ENCODE measurements at places on chromosomes 6 and 20.
A peak's percentile ranks its signal among the peaks of the same experiment; 100 is the strongest.

DNA sequence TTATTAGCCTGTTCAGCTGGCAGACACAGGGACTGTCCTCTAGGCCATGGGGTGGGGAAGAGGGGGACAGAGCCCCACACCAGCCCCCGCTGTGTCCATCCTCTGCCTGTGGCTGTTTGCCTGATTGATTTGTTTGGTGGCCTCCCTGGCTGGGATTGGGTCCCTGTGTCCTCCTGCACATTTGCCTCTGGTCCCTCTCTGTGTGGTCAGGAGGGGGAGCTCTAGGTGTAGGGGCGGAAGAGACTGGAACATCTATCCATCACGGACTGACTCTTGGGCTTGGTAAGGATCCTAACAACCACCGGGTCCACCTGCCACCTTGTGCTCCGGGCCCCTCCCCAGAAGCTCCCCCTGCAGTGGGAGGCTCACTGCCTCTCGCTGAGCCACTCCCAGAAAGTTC is 38.4 kb upstream of the CCDC167 start:
- peak; percentile 81 for DNase-seq

GRCh38 chr6:69980624-69981023 is 114.3 kb downstream of the COL19A1 start:
- peak; percentile 38 for DNase-seq

DNA sequence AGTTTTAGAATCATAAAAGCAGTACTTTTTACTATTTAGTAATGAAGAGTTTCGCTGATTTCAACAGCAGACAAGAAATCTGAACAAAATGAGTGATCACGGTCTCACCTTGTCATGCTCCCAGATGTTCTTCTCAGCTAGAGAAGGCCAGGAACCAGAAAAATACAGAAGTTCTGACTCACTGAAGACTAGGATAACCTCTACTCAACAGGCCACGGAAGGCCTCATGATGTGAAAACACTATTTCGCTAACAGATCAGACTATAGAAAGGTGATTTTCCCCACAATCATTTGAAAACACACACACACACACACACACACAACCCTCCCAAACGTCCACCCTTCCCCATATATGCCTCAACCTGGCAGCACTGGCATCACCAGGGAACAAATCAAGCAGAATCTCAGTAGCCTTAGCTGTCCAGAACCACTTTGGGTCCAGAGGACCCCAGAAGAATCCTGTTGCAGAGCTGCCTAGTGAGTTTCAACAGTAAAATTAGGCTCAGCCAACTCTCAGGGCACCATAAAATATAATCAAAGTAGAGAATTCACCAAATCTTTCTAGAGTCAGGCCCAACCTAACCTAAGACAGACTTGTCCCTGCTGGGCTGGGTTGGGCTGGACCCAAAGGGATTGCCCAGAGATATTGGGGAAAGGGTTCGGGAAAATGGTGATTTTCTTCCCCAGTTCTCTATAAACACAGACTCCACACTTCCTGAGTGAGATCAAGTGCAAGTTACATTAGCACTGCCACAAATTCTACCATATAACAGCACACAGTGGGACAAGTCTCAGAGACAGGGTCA is 7.9 kb downstream of the EXOC2 start:
- no peak for DNase-seq

GRCh38 chr20:40251284-40251932 is 437.6 kb downstream of the MAFB start:
- DNase-seq = peak; percentile 61

GRCh38 chr6:52992980-52993920 is 1.8 kb downstream of the GSTA4 start:
- no peak for DNase-seq

DNA sequence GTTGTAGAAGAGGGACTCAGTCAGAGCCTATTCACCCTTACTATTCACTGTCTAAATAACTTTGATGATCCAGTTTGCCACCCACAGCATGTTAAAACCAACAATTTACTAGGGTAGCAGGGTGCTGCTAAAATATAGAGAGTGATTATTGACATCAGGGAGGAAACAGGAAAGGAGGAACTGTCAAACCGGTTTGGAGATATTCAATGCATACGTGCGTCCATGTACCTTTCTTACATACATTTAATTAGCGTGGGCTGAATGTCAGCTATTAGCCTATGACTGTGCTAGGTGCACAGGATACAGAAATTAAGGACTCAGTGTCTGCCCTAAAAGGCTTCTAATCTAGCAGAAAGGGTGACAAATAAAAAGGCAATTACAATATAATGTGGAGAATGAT is 57.2 kb downstream of the IL20RA start:
- no peak for DNase-seq

DNA sequence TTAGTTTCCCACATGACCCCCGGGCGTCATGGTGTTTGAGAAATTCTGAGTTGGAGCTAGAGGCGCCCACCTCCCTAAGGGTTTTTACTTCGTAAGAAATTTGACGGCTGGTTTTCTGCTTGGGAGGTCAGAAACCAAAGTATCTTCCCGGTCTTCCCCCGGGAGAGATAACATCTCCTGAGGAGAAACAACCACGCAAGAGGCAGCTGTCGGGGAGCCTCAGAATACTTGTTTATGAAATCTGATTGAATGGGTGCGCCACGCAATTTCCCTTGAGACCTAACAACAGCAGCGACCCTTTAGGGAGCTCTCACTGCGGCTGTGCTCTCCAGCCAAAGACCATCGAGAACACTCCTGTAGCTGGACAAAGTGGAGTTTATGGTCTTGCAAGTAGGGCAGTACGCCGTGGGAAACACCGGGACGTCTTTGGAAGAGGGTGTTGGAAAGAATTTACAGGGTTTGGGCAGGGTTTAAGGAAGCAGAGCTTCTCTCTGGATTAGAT is 608 bp upstream of the EIF2S2 start:
- peak; percentile 28 for DNase-seq

DNA sequence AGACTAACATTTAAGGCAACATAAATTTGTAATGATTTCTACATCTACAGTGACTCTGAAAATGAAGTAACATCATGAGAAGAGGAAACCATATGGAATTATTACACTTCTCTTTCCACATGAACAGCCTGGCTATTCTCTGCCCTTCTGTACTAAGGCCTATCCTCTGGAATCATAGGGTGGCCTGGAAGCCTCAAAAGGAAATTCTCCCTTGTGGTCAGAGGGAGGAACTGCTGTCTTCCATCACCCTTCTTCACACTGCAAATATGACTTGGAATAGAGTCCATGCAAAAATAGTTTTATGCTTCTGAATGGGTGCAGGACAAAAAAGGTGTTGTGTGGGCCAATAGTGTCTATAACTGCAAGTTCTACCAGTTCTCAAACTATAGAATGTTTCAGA is 44.6 kb upstream of the SH3BGRL2 start:
- DNase-seq = peak; percentile 24

DNA sequence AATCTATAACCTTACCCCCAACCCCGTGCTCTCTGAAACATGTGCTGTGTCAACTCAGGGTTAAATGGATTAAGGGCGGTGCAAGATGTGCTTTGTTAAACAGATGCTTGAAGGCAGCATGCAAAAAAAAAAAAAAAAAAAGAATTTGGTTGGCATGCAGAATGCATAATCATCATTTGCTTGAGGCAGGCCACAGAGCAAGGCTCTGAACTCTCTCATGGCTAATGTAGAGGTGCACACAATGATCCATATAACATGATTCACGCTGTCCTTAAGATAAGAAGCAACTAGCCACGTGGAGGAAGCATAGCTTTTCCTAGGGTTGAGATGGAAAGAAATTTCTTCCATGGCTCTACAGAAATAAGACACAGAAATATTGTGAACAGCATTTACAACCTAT is 27.6 kb upstream of the RPN2 start:
- no peak for DNase-seq

- no peak for DNase-seq
These were observed 95.9 kb downstream of the SMOC2 start for GRCh38 chr6:168536665-168537539.

DNA sequence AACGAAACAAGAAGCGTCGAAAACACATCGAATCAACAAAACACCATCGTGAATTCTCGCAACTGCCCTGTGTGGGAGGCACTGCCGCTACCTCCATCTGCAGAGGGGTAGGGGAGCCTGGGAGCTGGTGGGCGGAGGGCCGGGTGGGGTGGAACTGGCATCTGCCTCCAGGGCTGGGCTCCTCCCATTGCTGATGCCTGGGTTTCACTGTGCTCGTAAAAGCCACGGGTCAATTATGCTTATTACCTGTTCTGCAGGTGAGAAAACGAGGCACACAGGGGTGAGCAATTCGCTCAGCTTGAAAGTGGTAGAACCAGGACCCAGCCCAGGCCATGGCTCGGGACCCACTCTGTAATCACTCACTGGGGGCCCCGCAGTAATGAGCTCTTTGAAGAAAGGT is 16.5 kb upstream of the SULF2 start:
- no peak for DNase-seq

DNA sequence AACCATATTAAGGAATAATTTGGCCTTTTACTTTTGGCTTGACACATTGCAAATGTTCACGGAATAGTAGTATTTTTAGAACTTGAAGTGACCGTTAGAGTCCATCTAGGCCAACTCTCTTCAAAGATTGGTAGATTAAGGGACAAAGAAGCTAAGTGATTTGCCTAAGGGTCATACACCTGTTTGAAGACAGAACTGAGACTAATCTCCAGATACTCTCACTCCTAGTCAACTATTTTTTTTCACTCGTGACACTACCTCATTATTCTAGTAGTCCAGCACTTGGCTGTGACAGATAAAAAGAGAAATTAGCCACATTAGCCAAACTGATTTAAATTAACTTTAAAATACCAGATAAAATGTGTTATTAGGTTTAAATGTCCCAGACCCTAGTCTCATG is 10.6 kb downstream of the ACSS2 start:
- no peak for DNase-seq

DNA sequence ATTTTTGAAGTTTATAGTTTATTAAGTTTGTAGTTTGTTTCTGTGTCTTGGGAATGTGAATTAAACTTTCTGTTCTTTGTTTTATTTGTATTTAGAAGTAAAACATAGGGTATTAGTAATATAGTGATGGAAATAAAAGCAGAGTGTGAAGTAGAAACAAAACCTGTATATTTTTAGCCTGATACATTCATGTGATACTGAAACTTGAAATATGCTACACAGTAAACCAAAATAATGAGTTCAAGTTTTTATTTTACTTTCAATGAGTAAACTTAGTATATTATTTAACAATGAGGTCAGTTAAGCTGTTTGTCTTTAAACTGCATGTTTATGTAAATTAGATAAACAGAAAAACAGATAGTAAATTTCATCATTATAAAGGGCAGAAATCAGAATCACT is 1592.6 kb downstream of the GRIK2 start:
- no peak for DNase-seq

DNA sequence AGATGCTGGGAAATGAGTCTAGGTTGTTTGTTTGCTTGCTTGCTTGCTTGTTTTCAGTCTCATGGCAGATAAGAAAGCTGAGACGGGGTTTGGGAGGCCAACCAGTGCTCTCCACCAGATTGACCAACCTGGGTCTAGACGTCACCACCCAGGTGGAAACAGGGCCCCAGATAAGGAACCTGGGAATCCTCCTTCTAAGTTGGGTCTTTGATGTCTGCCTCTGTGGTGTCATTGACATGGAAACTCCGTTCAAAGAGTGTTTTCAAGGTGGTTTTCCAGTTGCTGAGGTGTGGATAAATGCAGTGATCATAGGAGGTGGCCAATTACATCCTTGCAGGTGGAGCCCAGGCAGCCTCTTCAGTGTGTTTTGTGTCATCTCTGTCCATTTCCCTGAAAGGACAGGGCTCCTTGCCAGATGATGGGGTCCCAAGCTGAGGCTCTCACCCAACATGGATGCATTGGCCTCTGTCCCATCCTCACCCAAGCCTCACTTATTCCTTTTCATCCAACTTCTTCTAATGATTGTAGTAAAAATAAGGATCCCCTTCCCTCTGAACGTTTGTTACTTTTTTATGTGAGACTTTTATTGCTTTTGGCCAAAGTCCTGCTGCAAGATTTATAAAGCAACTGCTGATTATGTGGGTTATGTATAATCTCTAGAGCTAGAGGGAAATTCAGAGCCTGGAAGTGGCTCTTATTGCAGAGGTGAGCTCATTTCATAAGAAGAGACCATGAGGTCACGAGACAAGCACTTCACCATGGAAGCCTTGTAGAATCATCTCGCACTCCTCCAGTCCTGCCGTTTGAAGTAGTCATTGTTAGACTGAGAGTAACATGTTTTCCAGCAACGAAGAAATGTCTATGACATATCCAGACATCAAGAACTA is 32.0 kb upstream of the SYNDIG1 start:
- DNase-seq = no peak

GRCh38 chr6:30656513-30656912 is 9.6 kb downstream of the C6orf136 start:
- no peak for DNase-seq

- DNase-seq = no peak
These were observed 111.2 kb downstream of the PDE7B start for GRCh38 chr6:135962731-135963130.

DNA sequence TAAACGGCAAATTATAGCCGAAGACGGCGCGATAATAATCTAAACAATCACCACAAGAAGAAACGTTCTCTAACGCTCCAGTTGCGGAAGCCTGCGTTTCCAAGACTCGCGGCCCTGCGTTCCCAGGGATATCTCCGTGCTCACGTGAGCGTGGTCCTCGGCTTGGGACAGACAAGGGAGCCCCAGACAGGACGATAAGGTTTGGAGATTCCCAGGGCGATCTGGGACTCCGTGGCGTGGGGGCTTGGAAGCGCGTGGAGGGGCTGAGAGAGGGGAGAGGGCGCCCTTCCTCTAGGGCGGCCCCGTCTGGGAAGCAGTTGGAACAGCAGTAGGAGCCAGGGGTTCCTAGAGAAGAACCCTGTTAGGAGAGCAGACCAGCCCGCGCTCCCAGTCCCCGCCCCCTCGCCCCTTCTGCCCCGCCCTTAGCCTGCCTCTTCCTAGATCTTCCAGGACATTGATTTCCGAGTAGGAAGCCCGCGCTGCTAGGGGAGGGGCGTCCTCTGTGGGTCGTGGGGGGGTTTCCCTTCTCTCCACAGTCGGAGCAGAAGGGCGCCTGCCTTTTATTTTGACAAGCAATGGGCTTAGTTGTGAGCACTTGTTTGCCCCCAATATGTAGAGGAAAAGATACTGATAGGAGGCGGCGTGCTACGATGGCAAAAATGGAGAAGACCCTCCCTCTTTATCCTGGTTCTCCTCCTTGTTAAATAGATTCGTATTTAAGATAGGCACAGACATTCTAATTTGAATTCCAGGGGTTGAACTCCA is 10.6 kb downstream of the NRN1 start:
- DNase-seq = peak; percentile 99

- DNase-seq = no peak
These were observed 25.2 kb downstream of the TGM3 start for GRCh38 chr20:2320813-2321658.

- DNase-seq = no peak
These were observed 11.2 kb downstream of the PREP start for GRCh38 chr6:105391705-105392104.

GRCh38 chr6:18692929-18693685 is 306.0 kb downstream of the RNF144B start:
- DNase-seq = no peak

DNA sequence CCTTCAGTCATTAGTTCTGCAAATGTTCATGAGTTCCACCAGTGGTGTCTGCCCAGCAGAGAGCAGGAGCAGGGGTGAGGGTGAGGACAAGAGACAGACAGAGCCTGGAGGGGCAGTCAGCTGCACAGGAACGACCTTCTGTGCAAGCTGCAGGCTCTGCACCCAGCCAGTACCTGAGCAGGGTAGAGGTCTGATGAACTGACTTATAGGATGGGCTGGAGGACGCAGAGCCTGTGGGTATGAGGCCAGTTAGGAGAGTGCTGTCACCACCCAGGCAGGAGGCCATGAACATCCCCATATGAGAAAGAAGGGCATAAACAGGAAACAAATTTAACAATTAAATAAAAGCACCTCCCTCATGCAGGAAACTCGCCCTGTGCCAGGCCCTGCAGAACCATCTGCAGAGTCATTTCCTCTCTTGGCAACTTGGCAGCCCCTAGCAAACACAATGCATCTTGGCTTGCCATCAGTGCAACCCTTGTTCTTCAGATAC is 17.9 kb downstream of the C6orf15 start:
- peak; percentile 33 for DNase-seq
